Stimulated activated CD4-positive, alpha-beta T cell treated with anti-CD3 and anti-CD28 coated beads, Interleukin-12 subunit alpha, Interleukin-12 subunit beta, amount 100 ng/mL, for 48 hours (primary cell): ENCODE measurements at places on chromosomes 1 and 21.

DNA sequence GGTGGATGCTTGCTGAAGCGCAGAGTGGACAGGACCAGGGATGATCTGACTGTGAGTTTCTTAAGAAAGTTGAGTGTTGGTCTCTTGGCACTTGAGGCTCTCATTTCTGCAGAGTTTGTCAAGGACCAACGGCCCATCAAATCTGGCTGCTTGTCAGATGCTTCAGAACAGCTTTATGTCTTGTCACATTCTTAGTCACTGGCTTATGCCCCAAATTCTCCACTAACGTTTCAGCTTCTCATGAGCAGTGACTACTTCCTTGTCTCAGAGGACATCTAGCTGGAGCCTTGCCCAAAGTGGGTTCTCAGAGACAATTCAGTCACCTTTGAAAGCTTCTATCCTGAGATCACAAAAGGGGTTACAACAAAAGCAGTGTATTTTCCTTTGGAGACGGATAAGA, 92.3 kb downstream of the ST6GALNAC5 start:
- DNase-seq: no peak

- DNase-seq: no peak
Observed at GRCh38 chr1:54968551-54968950, 11.9 kb upstream of the TMEM61 start.

GRCh38 chr1:245074232-245074747, 80.5 kb upstream of the KIF26B start:
- DNase-seq: no peak

GRCh38 chr1:117646007-117646811, 40.4 kb downstream of the TENT5C start:
- DNase-seq: no peak

GRCh38 chr1:226110249-226111097, 48.0 kb downstream of the H3-3A start:
- no peak for DNase-seq

DNA sequence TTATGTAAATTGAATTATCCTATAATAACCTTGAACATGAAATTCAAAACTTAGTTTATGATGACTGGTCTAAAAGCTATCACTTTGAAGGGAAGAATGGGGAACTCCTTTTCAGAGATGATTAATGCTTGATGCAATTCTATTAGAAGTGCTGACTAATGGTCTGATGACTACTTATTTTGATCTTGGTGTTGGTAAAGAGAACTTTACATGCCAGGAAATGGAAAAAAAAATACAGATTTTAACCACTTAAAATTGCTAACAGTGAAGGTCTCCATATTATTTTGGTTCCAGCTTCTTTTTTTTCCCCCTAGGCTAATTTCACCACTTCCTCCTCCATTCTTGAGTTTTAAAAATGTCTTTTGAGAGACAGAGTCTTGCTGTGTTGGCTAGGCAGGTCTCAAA, 22.9 kb downstream of the S1PR1 start:
- no peak for DNase-seq

DNA sequence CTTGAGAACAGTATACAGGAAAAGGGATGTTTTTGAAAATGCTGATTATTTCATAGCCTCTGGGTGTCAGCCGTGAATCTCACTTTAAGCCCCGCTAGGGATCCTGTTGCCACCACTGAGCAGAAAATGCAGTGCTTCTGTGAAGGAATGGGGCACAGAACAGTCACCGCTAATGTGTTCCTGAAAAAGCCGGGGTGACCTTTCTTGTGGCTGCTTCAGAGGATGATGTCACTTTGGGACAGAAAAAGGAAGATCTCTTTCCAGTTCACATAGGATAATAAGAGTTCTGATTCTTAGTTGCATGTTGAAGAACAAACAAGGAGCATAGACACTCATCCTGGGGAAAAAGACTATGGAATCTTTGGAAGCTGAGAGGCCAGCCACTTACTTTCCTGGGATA, 349.6 kb downstream of the DISC1 start:
- no peak for DNase-seq

DNA sequence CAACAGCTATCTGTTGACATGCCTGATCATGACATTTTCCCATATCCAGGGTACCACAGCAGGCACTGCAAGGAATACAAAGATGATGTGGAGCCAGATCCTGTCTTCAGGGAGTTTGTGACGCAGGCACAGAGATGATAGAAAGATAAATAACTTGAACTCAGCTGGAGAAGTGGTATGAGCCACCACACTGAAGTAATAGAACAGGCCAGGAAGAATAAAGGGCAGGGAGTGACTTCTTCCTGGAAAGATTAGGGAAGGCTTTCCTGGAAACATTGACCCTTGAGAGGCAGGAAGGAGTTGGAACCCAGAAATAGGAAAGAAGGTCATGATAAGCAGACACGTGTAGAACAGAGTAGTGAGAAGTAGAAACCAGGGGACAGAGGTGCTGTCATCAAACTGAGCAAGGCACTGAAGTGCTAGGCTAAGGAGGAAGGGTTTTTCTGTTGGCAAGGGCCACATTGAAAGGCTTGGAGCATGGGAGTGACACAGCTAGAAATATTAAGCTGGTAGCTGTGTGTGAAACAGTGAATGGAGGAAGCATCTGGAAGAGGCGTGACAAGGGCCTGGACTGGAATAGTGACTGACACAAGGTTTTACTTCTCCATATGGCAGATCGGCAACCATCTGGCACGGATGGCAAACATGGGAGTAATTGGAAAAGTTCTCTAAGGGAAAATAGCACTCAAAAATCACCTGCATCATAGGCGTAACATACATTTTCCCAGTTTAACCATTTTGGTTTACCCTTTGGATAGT, 68.4 kb downstream of the AK5 start:
- DNase-seq: no peak

GRCh38 chr1:156430866-156431265, 61.9 kb downstream of the RHBG start:
- DNase-seq: no peak

- DNase-seq: no peak
Observed at GRCh38 chr21:32007456-32007855, 134.6 kb downstream of the HUNK start.

DNA sequence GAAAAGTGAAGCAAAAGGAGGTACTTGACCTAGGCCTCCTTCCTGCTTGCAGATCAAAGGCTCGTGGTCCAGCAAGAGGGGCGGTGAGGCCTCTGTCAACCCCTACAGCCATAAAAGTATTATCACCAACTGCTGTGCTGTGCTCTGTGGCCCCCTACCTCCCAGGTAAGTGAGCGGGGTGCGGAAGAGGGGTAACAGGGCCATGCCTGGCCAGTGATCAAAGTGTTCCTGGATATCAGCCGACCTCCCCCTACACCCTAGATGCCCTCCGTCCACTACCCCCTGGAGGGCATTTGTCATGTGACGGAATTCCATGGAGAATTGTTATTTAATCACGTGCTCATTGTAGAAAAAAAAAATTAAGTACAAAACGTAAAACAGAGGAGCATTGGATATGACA, 10.2 kb upstream of the SFN start:
- no peak for DNase-seq

- no peak for DNase-seq
Observed at GRCh38 chr1:201791779-201792173, 37.2 kb upstream of the IPO9 start.

DNA sequence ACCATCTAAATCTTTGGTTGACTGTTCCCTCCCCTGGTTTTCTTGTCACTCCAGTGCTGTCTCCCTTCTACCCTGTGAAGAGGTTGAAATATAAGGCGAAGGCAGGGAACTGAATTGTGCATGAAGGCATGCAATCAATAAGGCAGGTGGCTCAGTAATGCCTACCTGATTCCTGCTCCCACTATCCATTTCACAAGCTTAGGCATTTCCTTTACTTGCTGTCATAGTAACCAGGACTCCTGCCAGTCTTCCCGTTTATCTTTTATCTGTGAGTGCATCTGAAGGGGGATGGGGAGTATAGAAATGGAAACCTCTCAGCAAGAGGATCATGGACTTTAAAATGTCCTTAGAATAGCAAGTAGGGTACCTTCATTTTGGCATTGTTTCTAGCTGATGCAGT, 40.5 kb downstream of the MRPS6 start:
- DNase-seq: no peak

DNA sequence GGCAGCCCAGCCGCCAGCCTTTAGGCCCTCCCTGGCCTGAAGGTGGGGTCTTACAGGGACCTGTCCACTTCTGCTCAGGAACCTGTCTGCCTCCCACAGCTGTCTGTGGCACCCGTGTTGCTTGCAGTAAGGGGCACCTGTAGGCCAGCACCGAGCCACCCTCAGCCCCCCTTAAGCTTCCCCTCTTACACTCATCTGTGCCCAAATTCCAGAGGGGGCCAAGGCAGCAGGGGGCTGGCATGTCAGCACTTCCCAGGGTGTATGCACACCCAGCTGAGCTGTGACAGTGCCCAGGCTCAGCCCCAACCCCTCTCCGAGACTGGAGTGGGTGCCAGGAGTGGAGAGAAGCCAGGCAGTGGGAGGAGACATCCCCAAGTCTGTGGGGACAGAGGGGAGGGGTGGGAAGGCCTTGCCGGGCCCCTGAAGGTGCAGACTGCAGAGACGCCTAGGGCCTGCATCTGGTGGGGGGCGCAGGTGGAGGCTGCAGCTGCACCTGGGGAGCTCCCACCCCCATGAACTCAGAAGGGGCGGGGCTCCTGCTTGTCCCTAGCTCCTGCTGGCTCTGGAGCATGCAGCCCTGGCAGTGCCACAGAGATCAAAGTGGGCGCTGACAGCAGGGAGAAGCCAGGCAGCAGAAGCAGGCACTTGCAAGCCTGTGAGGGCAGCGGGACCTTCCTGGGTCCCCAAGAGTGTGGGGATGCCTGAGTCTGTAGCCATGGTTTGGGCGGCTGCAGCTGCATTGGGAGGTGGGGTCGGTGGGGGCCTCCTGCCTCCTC, 5.4 kb upstream of the SLC2A7 start:
- no peak for DNase-seq

DNA sequence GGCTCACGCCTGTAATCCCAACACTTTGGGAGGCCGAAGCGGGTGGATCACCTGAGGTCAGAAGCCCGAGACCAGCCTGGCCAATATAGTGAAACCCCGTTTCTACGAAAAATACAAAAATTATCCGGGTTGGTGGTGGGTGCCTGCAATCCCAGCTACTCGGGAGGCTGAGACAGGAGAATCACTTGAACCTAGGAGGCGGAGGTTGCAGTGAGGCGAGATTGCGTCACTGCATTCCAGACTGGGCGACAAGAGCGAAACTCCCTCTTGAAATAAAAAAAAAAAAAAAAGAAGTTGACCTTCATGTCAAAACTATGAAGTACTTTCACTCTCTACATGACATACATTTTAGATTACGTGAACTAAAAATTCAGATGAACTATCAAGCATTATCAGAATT, 153.7 kb downstream of the COL11A1 start:
- DNase-seq: no peak

GRCh38 chr1:18004278-18004677, 103.3 kb upstream of the IGSF21 start:
- DNase-seq: no peak

- DNase-seq: no peak
Observed at GRCh38 chr1:109441069-109441468, 14.8 kb upstream of the PSMA5 start.

- DNase-seq: no peak
Observed at GRCh38 chr1:174008979-174009378, 13.2 kb downstream of the RC3H1 start.

DNA sequence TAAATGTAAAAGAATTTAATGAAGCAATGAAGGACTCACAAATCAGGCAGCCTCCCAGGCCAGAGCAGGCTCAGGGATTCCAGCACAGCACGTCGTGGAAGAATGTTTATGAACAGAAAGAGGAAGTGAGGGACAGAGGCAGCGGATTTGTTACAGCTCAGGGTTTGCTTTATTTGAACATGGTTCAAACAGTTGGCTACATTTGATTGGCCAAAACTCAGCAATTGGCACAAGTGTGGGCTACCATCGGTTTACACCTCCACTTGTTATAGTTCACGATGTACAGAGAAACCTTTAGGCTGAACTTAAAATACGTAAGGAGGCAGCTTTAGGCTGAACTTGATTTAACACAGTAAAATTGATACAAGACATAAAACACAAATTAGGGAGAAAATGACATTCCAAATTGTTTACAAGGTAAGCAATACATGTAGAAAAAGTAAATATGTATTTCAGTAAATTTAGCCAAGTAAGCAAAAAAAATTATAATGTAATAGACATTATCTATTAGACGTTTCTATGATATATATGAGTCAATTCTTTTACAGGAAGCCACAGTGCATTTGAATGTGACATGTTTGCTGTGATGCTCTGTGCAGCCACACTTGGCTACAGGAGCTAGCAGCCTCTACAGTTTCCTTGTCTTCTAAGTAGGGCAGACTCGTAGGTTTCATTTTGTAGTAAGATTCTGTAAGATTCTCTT, 126.5 kb downstream of the ADSS2 start:
- no peak for DNase-seq

DNA sequence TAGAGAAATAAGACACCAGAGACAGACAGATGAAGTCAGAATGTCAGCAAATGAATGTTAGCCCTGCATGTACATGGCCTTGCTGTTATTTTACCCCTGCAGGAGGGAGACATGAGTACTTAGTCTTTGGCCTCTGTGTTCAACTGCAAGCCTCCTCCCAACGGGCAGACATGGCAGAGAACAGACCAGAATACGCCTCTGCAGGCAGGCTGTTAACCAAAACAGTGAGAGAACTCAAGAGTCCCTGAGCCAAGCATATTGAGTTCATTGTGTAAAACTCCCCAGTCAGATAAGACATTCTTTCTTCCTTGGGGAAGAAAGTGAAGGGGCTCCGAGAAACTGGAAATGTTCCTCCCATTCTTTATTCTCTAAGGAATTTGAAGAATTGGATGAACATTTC, 150.9 kb downstream of the PHTF1 start:
- no peak for DNase-seq

GRCh38 chr1:103584537-103584936, 13.1 kb downstream of the AMY2B start:
- no peak for DNase-seq

DNA sequence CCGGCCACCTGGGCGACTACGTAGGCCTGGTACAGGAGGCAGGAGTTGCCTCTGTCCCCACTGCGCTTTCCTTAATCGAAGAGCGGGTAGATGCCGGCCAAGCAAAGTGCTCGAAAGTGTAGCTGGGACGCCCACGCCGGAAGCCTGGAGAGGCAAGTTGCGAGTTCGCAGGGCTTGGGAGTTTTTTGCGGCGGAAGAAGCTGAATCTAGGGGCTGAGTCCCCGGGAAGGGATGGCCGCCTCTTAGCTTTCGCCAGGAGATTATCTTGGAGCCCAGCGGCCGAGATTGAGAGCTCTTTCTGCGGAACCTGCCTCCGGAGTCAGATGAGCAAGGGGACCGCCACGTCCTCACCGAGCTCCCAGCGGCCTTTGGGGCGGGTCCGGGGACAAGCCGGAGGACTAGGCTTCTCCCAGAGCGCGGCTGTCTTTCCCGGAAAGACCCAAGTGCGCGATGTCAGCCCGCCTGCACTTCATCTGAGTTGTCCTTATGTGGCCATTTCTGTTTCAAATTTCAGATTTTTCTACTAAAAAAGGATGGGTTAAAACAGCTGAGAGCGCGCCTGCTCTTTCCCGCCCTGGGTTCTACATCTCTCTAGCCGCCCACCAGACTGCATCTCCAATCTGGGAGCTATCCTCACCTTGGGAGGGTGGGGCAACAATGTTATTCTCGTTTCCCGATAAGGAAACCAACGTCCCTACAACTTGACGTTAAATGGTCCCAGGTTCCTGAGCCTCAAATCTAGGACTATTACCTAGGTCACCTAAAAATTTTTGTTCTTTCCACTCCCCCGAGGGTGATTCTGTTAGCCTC, 12.4 kb upstream of the TBX15 start:
- DNase-seq: no peak
